Kidney epithelial cell (primary cell): ENCODE measurements at places on chromosomes 5 and 9. TPM values are rescaled to one million over a fixed set of nuclear protein-coding genes. Genes with fewer than 3 reads are reported as not detected.

NR2F1-AS1 gene
- 5.3 and 9.5 TPM in 2 replicates for total RNA-seq

LCN10 gene
- 0.21 TPM in 1 of 2 replicates, not detected in the other for total RNA-seq

DNA sequence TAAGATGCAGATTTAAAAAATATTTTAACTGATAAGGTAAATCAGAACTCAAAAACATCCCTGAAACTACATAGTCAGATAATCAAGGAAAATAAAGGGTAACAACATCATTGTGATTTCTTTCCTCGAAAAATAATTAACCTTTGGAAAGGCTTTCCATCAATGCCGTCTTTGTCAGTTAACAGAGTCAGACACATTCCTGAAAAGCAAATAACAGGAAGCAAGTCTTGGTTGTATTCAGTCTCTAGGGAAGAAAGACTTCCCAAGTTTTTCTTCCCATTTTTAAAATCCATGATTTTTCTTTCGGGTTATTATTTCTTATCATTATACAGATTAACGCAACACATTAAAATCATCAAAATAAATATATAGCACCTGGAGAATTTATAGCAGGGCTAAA, 256.4 kb upstream of the CDH6 start:
- no peak for DNase-seq

ODF2 gene
- 24.9 TPM in 2 replicates for total RNA-seq

SOHLH1 gene
- not detected in 2 replicates for total RNA-seq

GABBR2 gene
- total RNA-seq: 9.7 and 10.8 TPM in 2 replicates

MEF2C gene
- 1.9 and 4.8 TPM in 2 replicates for total RNA-seq

DNA sequence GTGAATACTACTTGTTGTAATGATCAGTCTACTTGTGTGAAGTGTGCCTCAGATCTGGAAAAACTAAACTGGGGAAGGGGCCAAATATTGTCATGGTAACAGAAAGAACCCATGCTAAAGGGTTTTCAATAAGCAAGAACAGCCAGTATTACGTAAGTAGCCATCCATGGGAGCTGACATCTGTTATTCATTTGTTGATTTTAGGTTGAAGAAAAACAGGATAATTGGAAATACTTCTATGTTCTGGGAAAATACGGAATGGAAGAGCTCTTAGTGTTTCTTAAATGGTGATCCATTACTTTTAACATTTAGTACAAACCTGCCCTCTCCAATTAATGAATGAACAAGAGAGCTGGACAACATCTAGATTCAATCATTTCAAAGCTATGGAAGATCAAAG, 485.8 kb downstream of the NTRK2 start:
- DNase-seq: peak; percentile 5

DNA sequence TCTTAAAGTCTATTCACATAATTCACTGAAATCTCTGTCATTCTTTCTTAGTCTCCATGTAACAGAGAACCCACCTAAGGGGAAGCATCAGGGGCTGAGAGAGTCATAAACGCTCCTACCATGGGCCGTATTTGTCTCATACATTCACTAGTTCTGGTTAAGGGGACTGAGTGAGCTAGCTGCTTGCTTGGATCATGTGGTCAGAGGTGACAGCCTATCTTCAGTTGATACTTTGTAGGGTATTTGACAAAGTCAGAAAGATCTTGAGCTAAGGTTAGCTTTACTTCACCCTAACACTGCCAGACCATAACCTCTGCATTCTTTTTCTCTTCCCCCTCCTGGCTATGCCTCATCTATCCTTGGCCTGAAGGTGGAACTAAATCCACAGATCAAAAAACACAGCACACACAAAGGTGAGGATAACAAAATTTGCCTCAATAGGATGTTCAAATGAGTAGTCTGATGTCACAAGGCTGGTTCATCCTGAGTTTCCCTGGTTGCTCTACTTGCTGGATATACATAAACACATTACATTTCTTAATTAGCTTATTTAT, 66.5 kb downstream of the MARCHF3 start:
- DNase-seq: no peak

TTC39B gene
- 10.6 TPM in 2 replicates for total RNA-seq

DNA sequence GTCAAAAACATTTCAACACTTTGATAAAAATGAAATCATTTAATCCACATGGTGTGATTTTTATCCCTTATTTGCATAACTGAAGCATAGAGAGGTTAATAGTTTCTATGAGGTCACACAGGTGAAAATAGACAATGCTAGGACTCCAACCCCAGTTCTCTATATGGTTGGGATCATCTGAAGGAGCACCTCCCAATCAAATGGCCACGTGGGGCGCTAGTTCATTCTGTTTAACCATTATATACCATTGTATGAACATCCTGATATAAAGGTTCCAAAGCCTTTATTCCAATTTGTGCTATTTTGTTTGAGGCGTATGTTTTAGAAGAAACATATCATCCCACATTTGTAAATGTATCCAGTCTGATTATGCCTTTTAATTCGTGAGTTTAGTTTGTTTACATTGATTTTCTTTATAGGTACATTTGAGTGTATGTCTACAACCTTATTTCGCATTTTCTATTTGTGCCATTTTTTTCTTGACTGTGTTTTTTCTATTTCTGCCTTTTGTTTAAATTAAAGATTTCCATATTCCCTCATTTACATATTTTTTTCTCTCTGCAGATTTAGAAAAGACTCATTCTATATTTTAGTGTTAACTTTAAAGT, 1092.0 kb downstream of the MAT2B start:
- no peak for DNase-seq

DNA sequence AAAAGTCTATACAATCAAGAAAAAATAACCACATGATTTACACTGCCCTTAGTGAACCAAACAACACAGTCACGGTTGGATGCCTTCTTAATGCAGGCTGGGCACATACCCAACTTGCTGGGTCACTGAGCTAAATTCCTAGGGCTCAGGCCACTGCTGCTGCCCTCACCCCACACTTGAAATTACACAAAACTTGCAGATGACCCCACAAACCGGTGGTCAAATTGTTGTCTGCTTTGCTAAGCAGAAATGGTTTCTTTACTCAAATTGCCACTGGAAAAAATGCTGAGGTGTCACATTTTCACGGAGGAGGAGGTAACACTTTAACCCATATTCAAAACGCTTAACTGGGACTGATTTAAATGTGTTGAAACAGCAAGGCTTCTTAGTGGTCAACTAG, 62.4 kb downstream of the HMHB1 start:
- DNase-seq: no peak

DNA sequence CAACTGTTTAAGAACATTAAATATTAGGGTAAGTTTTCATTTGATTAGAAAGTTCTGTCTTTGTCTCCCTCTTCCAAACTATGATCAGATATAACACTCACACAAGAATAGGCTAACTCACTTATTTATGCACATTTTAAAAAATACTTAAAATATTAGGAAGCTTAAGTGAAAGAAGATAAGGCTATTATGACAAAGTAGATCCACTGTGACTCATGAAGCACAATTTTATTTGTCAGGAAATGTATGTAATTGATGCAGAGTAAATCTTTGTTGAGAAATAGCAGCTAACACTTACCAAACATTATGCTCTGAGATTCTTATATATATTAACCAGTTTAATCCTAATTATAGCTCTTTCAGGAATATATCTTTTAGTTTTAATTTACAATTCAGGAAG, 560.6 kb downstream of the CSNK1G3 start:
- no peak for DNase-seq

PCDHB13 gene
- 1.9 and 3.1 TPM in 2 replicates for total RNA-seq

- DNase-seq: no peak
Measured at GRCh38 chr5:154242442-154242841, 51.9 kb downstream of the GALNT10 start.

PCDHGA1 gene
- 0.67 and 0.68 TPM in 2 replicates for total RNA-seq

- DNase-seq: peak; percentile 97
Measured at GRCh38 chr5:133245191-133246052, 193.6 kb downstream of the HSPA4 start.

DNA sequence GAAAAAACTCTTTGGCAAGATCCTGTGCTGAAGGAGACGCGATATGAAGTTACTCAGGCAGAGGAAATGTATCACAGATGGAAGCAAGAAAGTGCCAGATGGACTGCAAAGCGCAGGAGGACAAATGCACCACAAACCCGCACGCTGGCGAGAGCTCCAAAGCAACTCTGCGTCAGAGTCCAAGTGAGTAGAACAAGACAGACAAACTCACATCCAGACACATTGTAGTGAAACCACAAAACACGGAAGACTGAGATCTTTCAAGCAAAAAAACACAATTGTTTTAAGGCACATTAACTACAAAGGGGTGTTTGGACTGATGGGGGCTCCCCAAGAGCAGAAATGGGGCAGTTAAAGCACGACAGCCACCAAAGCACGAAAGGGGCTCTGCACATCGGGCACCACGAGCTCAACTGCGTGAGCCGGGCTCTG, 39.2 kb upstream of the NKD2 start:
- no peak for DNase-seq

OR2V2 gene
- not detected in 2 replicates for total RNA-seq

GRCh38 chr5:176904276-176904675, 5.1 kb upstream of the HK3 start:
- DNase-seq: no peak

DNA sequence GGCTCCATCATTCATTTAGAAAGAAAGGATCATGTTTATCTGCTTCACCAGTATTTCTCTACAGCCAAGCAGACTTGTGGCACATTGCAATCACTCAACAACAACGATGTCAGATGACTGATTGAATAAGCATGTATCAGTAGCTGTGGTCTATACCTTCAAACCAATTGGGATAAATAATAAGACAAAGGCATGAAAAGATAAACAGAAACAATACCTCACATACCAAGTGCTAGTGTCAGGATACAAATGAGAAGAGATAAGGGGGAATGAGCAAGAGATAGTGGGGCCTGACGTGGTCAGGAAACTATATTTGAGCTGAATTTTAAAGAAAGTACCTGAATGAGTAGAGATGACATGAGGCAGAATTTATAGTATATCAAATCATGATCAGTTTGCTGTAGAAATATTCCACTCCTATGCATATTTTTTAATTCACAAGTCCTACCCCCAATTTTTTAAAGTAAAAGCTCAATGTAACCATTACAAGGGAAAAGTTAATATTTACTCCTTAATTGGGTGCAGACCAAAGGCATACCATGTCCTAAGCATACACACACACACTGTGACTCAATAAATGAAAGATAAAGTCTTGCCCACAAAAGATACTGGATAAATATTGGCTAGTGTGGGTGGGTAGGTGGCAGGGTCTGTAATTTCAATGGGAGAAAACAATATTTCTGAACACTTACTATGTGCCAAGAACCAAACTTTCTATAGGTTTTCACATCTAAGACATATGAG, 284.5 kb downstream of the SPOCK1 start:
- DNase-seq: no peak

DNA sequence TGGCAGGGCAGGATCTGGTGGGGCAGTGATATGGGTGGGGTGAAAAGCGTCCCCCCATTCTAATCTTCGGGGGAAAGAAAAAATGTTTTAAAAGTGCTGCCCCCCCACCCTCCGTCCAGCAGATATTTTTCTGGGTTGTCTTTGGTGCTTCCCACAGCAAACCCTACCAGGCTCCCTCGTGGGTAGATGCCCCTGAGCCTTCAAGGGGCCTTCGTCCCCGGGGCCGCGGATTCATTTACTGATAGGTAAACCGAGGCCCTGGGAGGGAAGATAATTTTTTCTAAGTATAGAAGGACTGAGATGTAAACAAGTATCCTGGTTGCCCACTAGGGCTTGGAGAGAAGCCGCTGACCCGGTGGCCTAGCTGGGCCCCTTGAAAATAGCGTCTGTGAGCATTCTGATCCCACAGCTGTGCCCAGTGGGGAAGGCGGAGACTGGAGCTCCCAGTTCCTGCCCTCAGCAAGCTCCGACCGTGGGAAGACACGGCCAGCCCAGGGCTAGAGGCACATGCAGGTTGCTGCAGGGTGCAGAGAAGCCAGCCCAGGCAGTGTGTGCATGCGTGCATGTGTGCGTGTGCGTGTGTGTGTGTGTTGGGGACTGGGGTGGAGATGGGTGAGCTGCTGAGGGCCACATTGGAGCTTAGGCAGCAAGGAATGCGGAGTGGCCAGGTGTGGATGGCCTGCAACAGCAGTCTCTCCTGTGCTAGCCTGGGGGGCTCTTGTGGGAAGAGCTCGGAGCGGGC, 6.0 kb upstream of the RXRA start:
- no peak for DNase-seq

DNA sequence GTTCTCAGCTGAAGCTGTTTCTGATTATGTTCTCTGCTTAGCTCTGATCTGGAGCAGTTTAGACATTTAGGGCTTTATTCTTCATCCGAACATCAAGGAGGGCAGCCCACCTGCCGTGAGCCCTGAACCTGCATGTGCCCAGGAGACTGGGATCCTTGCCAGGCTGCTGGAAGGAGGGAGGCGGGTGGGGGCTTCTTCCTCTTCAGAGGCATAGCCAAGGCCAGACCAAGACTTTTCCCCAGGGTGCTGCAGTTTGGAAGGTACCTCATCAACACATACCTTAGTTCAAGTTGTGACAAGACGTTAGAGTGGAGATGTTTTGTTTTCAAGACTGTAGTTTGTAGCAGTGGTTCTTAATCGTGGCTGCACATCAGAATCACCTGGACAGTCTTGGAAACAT, 64.9 kb downstream of the RALGPS1 start:
- DNase-seq: no peak

DNA sequence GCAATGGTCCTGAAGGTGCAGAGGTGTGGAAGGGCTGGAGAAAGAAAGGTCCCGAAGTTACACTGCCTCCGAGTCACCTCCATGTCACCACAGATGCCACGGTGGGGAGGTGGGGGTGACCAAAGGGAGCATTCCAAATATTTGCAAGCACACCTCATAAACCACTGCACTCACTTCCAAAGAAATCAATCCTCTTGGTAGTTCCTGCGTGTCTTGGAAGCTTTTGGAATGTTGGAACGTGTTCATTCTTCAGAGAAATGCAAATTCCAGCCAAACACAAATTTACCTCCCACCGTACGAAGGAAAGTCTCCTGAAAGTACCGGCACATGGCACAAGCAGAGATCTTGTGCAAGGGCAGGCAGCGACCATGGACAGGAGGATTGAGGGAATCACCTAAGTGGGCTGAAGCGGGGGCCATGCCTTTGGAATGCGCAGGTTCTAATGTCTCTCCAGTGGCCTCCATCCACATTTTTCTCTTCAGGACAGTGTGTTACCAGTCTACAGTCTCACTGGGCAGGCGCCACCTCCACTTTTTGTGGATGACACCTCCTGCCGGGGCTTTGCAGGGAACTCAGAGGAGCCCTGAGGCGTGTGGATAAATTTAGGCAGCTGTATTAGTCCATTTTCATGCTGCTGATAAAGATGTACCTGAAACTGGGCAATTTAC, 54.0 kb downstream of the NSUN2 start:
- no peak for DNase-seq

GRCh38 chr5:139134906-139135305, 63.3 kb downstream of the SIL1 start:
- no peak for DNase-seq

IFNA21 gene
- total RNA-seq: not detected in 2 replicates

GRCh38 chr5:59000211-59000610, 417.3 kb downstream of the RAB3C start:
- DNase-seq: no peak

- DNase-seq: no peak
Measured at GRCh38 chr5:177957241-177957640, 38.8 kb downstream of the PROP1 start.

CCNI2 gene
- total RNA-seq: 0.42 and 1.6 TPM in 2 replicates

- DNase-seq: no peak
Measured at GRCh38 chr9:93541005-93541404, 35.4 kb upstream of the PHF2 start.
